ENCODE measurements at places on chromosomes 6 and 20.

DNA sequence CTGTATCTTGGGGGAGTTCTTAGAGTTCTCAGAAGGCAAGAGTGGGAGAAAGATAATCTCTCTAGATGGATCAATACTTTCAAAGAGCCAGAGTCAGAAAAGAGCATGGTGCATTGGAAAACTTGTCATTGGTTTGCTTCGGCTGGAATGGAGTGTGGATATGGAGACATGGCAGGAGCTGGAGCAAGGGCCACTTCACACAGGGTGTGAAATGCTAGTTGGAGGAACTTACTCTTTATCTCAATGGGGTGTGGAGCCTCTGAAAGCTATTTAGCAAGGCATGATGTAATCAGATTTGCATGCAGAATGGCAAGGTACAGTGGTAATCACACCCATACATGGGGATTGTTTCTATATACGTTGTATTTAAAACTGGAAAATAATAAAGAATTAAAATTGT is 31.5 kb upstream of the PAQR8 start:
- DNase-seq, result no peak

DNA sequence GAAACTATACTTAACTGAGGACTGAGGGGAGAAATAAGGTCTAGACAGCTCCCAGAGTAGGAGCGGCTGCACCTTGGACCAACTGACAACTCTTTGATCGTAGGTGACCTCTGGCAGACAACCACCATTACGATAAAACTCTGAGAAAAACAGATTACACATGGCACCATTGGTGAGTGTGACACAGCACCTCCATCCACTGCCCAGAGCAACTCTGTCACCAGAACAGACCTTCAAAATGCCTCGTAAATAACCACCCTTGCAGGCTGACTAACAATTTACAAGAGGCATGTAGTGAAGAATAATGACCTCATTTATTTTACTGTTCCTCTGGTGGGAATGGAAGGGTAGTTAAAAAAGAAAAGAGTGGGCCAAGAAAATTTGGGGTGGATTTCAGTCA is 64.2 kb downstream of the F13A1 start:
- DNase-seq, result no peak

- no peak for DNase-seq
These were observed 220.0 kb upstream of the FOXQ1 start for GRCh38 chr6:1091900-1092299.

DNA sequence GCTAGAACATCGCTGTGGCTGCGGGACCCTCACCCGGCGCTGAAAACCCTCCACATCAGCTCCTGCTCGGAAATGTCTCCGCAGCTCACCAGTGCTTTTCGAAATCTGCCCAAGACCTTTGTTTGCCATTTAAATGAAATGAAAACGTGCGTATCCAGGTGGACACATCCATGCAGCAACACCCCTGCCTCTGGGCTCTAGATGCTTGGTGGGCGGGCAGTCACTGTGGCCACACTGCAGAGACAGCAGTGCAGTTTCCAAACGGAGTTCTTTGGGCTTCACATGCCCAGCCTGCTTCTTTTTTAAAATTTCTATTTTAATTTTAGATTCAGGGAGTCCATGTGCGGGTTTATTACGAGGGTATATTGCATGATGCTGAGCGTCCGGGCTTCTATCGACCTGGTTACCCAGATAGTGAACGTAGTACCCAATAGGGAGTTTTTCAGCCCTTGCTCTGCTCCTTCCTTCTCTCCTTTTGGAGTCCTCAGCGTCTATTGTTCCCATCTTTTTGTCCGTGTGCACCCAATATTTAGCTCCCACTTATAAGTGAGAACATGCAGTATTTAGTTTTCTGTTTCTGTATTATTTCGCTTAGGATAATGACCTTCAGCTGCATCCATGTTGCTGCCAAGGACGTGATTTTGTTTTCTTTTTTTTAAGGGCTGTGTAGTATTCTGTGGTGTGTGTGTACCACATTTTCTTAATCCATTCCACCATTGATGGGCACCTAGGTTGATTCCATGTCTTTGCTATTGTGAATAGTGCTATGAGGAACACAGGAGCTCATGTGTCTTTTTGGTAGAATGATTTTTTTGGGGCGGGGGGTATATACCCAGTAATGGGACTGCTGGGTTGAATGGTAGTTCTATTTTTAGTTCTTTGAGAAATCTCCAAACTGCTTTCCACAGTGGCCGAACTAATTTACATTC is 4.8 kb upstream of the TUBB2B start:
- peak; percentile 46 for DNase-seq

- DNase-seq, result no peak
These were observed 67.1 kb downstream of the LAMP5 start for GRCh38 chr20:9581509-9581908.

DNA sequence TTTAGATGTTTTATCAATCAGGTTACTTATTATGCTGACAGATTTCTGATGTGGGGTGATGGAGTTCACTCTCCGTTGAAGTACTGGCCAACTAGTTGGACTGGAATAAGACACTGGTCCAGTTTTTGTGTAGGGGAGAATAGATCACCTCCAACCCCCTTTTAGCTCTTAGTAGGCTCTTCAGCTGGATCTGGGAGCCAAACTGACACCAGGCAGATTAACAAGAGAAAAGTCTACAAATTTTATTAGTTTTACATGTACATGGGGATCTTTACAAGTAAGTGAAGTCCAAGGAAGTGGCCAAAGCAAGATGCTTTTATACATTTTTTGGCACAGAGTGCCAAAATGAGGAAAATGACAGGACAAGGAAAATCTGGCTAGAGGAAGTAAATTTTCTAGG is 107.1 kb downstream of the UBE3D start:
- DNase-seq, result no peak

DNA sequence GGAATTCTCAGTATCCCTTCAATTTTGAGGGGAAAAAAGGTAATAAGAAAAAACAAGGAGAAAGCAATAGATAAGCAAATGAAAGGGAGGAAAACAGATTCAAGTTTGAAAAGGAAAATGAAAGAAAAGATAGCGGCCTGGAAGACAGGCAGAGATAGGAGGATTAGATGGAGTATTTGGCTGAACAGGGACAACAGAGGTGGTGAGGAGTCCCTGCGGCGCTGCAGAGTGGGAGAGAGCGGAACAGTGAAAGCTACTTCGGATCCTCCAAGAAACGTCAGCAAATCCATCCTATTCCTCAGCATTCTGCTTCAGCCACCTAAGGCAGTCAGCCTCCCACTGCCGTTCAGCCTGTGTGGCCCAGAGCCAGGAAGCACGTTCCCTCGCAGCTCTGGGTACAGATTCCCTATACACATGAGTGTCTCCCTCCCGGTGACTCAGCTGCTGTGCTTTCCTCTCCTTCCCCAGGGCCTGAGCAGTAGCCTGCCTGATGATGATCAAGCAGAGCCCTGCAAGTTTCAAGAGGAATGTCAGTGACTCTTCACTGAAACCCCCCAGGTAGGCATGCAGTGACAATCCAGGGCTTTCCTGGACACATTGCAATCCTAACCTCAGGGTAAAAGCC is 43.4 kb upstream of the CDYL start:
- peak; percentile 55 for DNase-seq

DNA sequence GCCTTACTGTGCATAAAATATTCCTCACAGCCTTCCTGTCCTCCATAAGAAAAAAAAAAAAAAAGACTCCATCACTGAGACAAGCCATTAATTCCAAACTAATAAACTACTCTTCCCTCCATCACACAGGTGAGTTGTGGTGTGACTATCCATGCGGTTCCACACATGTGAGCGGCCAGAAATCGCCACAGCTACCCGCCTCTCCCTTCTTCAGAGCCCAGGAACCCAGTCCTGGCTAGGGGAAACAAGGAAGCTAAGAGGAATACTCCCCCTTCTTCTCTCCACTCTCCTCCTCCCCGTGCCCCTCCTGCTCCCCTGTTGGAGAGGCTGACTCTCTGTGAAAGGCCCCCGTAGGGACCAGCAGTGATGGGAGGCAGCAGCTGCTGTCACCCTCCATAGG is 128.6 kb upstream of the ARID1B start:
- DNase-seq, result no peak
